ENCODE measurements at places on chromosomes 4 and X. TPM values are rescaled to one million over a fixed set of nuclear protein-coding genes. Genes with fewer than 3 reads are reported as not detected.
A peak's percentile ranks its signal among the peaks of the same experiment; 100 is the strongest.

- peaks cover 13% of the 10 kb centered on the region for H3K4me1 ChIP-seq
- no peak overlapping the region for H3K4me3 ChIP-seq
- no peaks in the 10 kb centered on the region for H3K27me3 ChIP-seq
- H3K36me3 ChIP-seq = peaks cover 22% of the 10 kb centered on the region
- DNase-seq = no peak
These were observed 20.7 kb downstream of the USP53 start for GRCh38 chr4:119233191-119233590.

DNA sequence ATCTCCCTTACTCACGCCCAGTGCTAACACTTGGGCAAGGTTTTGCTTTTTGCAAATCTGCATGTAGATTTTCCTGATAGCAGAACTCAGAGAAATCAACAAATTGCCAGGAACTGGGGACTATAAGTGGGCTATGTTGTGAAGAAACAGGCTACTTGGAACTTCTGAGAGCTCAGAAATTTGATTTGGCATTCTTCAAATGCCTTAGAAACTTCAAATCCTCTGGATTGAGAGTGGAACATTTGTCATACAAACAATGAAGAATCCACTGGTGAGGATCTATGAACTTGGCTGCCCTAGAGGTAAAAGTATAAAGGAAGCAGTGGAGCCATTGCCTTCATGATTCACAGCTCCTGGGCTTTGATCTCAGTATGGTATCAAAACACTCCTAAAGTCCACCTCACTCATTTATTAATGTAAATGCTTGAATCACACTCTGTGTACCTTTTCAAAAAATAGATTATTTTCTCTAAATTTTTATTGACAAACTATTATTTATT lies 126.0 kb downstream of the GLRA3 start:
- H3K4me1 ChIP-seq = no peaks in the 10 kb centered on the region
- H3K36me3 ChIP-seq = no peaks in the 10 kb centered on the region
- peaks cover 33% of the 10 kb centered on the region for H3K27me3 ChIP-seq
- no peak for DNase-seq

MED12 gene
- total RNA-seq = 58.5 TPM

GRCh38 chrX:108271397-108271787 lies 166.8 kb downstream of the COL4A6 start:
- no peaks in the 10 kb centered on the region for H3K36me3 ChIP-seq
- no peak overlapping the region for H3K4me3 ChIP-seq
- H3K27ac ChIP-seq = peak overlapping the region; percentile 51
- H3K27me3 ChIP-seq = no peaks in the 10 kb centered on the region

DNA sequence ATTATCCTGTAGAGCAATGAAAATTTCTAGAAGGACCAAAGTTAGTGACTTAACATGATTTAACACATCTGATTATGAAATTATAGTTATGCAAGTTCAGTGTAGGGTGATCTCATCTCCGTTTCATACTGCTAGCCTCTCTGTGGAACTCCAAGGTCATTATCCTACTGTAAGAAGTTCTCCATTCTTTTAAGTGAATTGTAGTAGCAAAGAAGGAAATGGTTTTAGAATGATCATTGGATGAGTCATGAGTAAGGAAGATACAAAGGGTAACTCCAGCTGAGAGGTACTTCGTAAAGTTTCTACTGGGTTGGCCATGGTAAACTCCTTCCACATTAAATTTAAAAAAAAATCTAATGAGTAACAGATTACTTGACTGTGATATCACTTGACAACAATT lies 215.0 kb upstream of the GIMD1 start:
- peaks cover 56% of the 10 kb centered on the region for H3K4me1 ChIP-seq
- no peak for DNase-seq
- H3K27me3 ChIP-seq = no peaks in the 10 kb centered on the region
- peak overlapping the region; percentile 74 for H3K27ac ChIP-seq
- no peak overlapping the region for H3K4me3 ChIP-seq

GRCh38 chr4:183035726-183036415 lies 63.2 kb upstream of the WWC2 start:
- H3K36me3 ChIP-seq = no peaks in the 10 kb centered on the region
- H3K4me1 ChIP-seq = no peaks in the 10 kb centered on the region
- DNase-seq = no peak
- peaks cover 23% of the 10 kb centered on the region for H3K27me3 ChIP-seq
- H3K4me3 ChIP-seq = no peak overlapping the region

DNA sequence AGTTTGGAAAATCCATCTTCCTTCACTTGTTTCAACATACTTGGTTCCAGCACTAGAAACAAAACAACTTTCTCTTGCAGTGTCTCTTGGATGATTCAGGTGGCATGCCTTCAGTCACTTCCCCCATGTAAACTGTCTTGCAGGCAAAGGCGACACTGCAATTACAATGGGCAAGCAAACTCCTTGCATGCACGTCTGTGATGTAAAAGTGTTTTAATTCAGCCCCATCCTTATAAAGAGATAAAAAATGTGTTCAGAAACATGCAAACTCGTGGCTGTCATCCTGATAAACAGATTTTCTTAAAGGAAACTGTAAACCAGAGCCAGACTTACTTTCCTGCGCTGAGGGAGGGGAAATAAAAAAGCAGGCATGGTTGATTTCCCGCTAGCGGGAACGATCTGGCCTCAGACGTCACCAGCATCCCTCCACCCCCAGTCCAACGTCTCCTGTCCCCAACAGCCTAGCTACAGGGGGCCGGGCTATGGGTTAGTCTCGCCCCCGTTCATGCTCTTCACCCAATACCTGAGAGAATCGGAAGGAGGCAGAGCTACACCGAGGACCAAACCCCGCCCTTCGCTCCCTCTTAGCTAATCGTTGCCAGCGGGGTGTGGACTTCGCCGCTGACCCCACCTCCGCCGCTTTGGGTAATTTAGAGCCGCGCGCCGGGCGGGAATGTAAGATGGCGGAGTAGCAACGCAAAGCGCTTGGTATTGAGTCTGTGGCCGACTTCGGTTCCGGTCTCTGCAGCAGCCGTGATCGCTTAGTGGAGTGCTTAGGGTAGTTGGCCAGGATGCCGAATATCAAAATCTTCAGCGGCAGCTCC lies at the start of gene PRPS1:
Gene PRPS1, plus strand, starts transcription at position 673 of the 824 bp plus-strand sequence. Its CDS starts 119 bp downstream, at position 792.
- DNase-seq = peak; percentile 92
- H3K36me3 ChIP-seq = no peaks in the 10 kb centered on the region
- H3K4me3 ChIP-seq = peak within 1 kb of the TSS; percentile 85

DNA sequence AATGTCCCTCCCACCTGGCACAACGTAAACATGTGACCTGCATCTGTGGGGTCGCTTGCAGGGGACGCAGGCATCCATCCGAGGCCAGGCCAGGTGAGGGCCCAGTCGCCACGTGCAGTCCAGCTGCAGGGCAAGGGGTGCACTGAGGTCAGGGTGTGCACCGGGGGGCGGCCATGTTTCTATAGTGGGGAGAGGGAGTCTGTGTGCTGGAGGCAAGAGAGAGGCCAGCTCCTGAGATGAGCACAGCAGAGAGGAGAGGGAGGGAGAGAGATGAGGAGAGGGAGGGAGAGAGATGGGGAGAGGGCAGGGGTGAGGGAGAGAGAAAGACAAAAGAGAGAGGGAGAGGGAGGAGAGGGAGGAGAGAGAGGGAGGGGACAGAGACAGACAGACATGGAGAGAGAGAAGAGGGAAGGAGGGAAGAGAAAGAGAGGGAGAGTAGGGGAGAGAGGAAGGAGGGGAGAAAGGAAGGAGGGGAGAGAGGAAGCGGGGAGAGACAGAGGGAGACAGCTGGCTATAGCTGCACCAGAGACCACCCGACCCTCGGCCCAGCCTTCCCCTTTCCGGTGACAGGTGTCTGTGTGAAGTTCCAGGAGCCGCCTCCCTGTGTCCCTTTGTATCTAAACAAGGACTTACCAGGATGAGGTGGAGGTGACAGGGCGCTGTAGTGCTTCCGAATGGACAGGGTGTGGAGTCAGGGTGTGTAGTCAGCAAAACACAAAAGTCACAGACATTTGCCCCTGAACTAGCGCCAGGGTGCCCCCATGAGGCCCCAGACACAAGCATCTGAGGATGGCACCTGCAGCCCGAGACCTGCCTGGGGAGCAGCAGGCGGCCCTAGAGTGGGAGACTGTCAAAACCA lies 68.7 kb downstream of the ADRA2C start:
- H3K36me3 ChIP-seq = no peaks in the 10 kb centered on the region
- no peaks in the 10 kb centered on the region for H3K4me1 ChIP-seq
- no peak overlapping the region for H3K4me3 ChIP-seq
- no peak for DNase-seq

CFAP47 gene
- not detected for total RNA-seq

RAB39B gene
- 2.6 TPM for total RNA-seq

DNA sequence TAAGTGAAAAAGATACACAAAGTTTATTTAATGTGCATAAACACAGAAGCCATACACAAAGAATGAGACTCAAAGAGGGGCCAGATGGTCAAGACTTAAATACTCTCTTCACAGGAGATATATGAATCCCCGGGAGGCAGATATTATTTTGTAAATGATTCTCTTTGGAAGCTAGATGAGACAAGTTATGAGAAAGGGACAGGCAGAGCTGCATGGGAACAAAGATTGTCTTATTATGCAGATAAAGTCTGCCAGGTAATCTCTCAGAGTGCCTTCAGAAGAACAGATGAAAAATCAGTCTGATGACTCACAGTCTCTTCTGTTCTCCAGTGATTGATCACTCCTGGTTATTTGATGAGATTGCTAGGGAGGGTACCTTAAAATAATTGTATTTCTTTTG lies 89.0 kb downstream of the NAF1 start:
- H3K27ac ChIP-seq = no peak overlapping the region
- no peaks in the 10 kb centered on the region for H3K27me3 ChIP-seq
- no peak for DNase-seq
- no peak overlapping the region for H3K4me3 ChIP-seq
- H3K36me3 ChIP-seq = no peaks in the 10 kb centered on the region

GRCh38 chrX:139081965-139082364 lies 370.4 kb upstream of the FGF13 start:
- DNase-seq = no peak
- no peaks in the 10 kb centered on the region for H3K4me1 ChIP-seq
- no peaks in the 10 kb centered on the region for H3K27me3 ChIP-seq
- H3K27ac ChIP-seq = no peak overlapping the region
- H3K36me3 ChIP-seq = no peaks in the 10 kb centered on the region

GPC3 gene
- total RNA-seq = 18.6 TPM

- no peak overlapping the region for H3K4me3 ChIP-seq
- H3K36me3 ChIP-seq = peaks cover 2% of the 10 kb centered on the region
These were observed 106.0 kb upstream of the PLAC1 start for GRCh38 chrX:134764202-134764785.

DNA sequence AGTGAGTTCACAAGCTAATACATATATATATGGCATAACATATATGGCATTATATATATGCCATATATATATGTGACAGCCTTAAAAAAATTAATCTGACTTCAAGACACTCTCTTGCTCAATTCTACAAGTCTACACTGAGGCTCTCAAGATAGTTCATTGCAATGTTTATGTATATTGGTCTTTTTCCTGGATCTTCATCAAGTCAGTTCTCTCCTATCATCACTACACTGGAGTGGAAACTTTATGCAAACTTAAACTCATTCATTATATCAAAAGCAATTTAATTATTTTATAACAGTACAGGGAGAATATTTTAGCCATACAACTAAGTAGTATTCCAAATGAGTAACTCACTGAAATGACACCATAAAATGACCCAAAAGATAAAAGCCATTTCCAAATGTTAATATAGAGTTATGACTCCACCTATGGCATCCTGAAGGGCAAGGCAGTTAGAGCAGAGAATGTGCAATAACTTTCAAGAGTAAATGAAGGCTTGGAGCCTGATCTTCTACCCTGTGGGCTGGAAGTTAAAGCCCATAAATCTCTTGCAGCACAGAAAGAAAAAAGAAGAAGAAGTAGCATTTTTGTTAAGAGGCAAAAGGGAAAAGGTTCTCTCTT lies 176.3 kb upstream of the SLIT2 start:
- H3K4me1 ChIP-seq = peaks cover 11% of the 10 kb centered on the region
- DNase-seq = no peak
- H3K4me3 ChIP-seq = no peak overlapping the region
- H3K36me3 ChIP-seq = no peaks in the 10 kb centered on the region
- no peaks in the 10 kb centered on the region for H3K27me3 ChIP-seq

DNA sequence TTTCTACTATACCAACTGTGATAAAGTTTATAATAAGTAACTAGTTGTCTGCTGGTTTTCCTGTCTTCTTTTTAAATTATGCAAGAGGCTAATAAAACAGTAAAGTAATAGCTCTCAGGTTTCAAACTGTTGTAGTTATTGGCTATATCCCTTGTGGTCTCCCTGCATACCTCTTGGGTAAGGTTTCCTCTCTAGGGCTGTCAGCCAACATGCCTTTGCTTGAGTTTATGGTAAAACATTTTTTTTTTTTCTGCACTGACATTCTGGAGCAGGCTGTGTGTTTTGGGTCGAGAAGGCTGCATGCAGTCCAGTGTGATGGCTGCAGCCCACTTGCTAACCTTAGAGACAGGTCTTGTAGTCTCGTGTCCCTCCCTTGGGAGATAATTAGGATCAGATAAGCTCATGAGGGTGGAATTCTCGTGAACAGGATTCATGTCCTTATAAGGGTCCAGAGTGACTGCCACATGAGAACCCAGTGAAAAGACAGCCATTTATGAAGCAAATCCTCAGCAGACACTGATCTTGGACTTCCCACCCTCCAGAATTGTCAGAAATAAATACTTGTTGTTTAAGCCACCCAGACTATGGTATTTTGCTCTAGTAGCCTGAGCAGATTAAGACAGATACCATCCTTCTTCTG lies 831.2 kb downstream of the CCSER1 start:
- no peak overlapping the region for H3K27ac ChIP-seq
- H3K27me3 ChIP-seq = no peaks in the 10 kb centered on the region
- H3K36me3 ChIP-seq = no peaks in the 10 kb centered on the region
- no peak overlapping the region for H3K4me3 ChIP-seq
- no peak for DNase-seq
- peaks cover 12% of the 10 kb centered on the region for H3K4me1 ChIP-seq

IL2 gene
- total RNA-seq = not detected

GRCh38 chrX:19057856-19058255 lies 64.4 kb downstream of the ADGRG2 start:
- no peaks in the 10 kb centered on the region for H3K4me1 ChIP-seq
- no peaks in the 10 kb centered on the region for H3K36me3 ChIP-seq
- no peak overlapping the region for H3K27ac ChIP-seq
- no peak overlapping the region for H3K4me3 ChIP-seq

- H3K27ac ChIP-seq = peak overlapping the region; percentile 72
- no peak for DNase-seq
- no peaks in the 10 kb centered on the region for H3K27me3 ChIP-seq
- peaks cover 63% of the 10 kb centered on the region for H3K4me1 ChIP-seq
- H3K4me3 ChIP-seq = peak overlapping the region; percentile 45
These were observed 6.8 kb upstream of the BCOR start for GRCh38 chrX:40104630-40104984.

- no peaks in the 10 kb centered on the region for H3K36me3 ChIP-seq
- no peak for DNase-seq
- no peaks in the 10 kb centered on the region for H3K27me3 ChIP-seq
- H3K27ac ChIP-seq = peak overlapping the region; percentile 69
- H3K4me3 ChIP-seq = peak overlapping the region; percentile 12
- H3K4me1 ChIP-seq = peaks cover 48% of the 10 kb centered on the region
These were observed 102.7 kb upstream of the SORBS2 start for GRCh38 chr4:185914583-185915199.

ANXA3 gene
- 0.97 TPM for total RNA-seq

SH3D19 gene
- 32.4 TPM for total RNA-seq

PAGE4 gene
- not detected for total RNA-seq

GRCh38 chrX:73581002-73581628 lies 18.1 kb downstream of the CHIC1 start:
- H3K36me3 ChIP-seq = peaks cover 6% of the 10 kb centered on the region
- no peak overlapping the region for H3K4me3 ChIP-seq
- no peak overlapping the region for H3K27ac ChIP-seq

C4orf54 gene
- not detected for total RNA-seq

Data from osteocyte (in vitro differentiated cells).